ENCODE measurements at places on chromosomes 7 and 10.

DNA sequence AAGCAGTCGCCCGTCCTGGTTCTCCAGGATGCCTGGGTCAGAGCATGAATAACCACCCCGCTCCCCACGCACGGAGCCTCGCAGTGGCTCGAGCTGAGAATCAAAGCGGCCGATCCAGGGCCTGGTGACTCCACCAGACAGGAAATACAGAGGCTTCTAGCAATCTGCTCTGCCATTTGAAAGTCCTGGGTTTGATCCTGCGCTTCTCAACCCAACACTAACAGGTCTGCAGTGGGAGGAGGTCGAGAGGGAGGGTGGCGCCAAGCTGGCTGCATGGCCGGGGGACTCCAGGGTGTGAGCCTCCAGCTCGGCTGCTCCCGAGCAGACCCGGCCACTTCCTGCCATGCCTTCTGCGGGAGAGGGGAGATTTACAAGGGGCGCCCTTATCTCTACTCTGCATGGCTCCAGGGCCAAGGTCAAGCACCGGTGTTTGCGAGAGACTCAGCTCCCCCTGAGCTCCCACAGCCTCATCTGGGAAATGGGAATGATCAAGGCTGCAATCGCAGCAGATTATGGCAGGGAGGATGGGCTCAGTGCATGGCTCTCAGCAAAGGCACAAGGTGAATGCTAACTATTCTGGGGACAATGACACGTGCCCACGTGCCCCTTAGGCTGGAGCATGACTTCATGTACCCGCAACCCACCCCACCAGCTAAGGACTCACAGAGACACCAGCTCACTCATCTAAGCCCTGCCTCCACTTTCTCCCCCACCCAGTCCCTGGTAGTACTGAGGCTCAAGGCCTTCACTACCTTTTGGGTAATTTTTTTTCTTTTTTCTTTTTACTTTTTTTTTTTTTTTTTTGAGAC, 73.9 kb upstream of the TNRC18 start:
- no peak overlapping the region for H3K27ac ChIP-seq
- peaks cover 20% of the 10 kb centered on the region for H3K4me1 ChIP-seq
- H3K27me3 ChIP-seq = no peaks in the 10 kb centered on the region
- H3K4me3 ChIP-seq = no peak overlapping the region
- DNase-seq = peak; percentile 49
- peaks cover 30% of the 10 kb centered on the region for H3K36me3 ChIP-seq

DNA sequence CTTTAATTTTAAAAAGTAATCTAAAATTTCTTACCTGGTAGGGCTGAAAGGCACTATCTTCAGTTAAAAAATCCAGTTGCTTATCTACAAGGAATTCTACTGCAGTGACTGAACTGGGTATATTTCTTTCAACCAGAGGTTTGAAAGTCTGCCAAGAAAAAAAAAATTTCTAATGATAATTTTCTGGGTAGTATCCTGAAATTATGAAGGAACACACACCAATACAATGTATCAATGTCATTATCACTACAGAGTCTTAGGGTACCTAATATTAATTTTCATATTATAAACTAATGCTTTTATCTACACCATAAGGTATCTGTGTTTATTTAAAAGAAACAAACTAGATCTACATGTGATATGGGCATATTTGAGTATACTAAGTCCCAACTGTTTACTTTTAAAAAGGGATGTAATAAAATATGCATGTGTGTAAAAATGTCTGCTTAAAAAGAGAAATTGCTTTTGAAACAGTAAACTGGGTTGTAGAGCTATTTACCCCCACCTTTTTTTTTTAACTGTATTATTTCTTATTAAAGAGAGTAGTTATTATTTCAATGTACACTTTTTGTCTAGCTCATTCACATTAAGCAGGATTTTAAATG, 131.6 kb downstream of the NRBF2 start:
- H3K4me3 ChIP-seq = peak overlapping the region; percentile 87
- peaks cover 2% of the 10 kb centered on the region for H3K4me1 ChIP-seq
- no peaks in the 10 kb centered on the region for H3K36me3 ChIP-seq
- no peak for DNase-seq
- no peaks in the 10 kb centered on the region for H3K27me3 ChIP-seq
- no peak overlapping the region for H3K27ac ChIP-seq

- H3K4me1 ChIP-seq = peaks cover 1% of the 10 kb centered on the region
- no peak for DNase-seq
Observed at GRCh38 chr7:66399566-66399965, 194.4 kb downstream of the TPST1 start.

DNA sequence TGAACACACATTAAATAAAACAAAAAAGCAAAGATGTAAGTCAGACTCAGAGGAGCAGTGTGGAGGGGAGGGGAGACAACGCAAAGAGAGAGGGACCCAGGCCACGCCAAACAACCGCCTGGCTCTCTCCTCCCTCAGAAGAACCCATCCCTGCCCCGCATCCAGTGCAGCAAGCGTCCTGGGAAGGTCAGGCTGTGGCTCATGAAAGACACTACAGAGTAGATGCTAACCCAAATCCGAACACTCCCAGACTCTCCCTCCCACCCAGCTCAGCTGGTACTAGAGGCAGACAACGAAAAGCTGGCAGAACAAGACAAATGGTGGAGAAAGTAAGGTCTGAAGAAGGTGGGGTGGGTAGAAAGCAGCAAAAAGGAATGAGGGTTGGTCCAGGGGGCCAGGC, 39.0 kb downstream of the KCNMA1 start:
- no peaks in the 10 kb centered on the region for H3K27me3 ChIP-seq
- peaks cover 11% of the 10 kb centered on the region for H3K4me1 ChIP-seq
- H3K4me3 ChIP-seq = no peak overlapping the region
- DNase-seq = no peak

- DNase-seq = peak; percentile 96
- peaks cover 11% of the 10 kb centered on the region for H3K4me1 ChIP-seq
- H3K36me3 ChIP-seq = no peaks in the 10 kb centered on the region
- no peak overlapping the region for H3K4me3 ChIP-seq
- peak overlapping the region; percentile 25 for H3K27ac ChIP-seq
Observed at GRCh38 chr7:43164757-43165156, 52.3 kb downstream of the HECW1 start.

- no peak overlapping the region for H3K27ac ChIP-seq
- peaks cover 19% of the 10 kb centered on the region for H3K36me3 ChIP-seq
- H3K27me3 ChIP-seq = no peaks in the 10 kb centered on the region
- H3K4me1 ChIP-seq = peaks cover 16% of the 10 kb centered on the region
Observed at GRCh38 chr10:126911301-126911700, 6.1 kb downstream of the DOCK1 start.

GRCh38 chr10:11345224-11346054, 266.0 kb downstream of the USP6NL start:
- no peak overlapping the region for H3K4me3 ChIP-seq
- peaks cover 9% of the 10 kb centered on the region for H3K27me3 ChIP-seq
- H3K27ac ChIP-seq = no peak overlapping the region
- peak; percentile 4 for DNase-seq
- H3K36me3 ChIP-seq = no peaks in the 10 kb centered on the region
- no peaks in the 10 kb centered on the region for H3K4me1 ChIP-seq

DNA sequence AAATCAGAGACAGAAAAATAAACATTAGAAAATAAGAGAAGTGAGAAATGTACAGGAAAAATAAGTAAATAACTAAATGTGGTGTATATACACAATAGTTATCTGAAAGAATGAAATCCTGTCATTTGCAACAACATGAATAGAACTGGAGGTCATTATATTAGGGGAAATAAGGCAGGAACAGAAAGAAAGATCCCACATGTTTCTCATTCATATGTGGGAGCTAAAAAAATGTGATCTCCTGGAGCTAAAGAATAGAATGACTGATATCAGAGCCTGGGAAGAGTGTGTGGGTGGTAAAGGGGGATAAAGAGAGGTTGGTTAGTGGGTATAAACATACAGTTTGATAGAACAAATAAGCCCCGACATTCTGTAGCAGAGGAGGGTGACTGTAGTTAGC, 27.3 kb downstream of the PLXDC2 start:
- DNase-seq = no peak
- H3K4me3 ChIP-seq = no peak overlapping the region
- H3K27me3 ChIP-seq = no peaks in the 10 kb centered on the region
- H3K36me3 ChIP-seq = no peaks in the 10 kb centered on the region

- DNase-seq = no peak
- H3K27me3 ChIP-seq = no peaks in the 10 kb centered on the region
- H3K27ac ChIP-seq = no peak overlapping the region
- no peaks in the 10 kb centered on the region for H3K36me3 ChIP-seq
- H3K4me1 ChIP-seq = no peaks in the 10 kb centered on the region
- no peak overlapping the region for H3K4me3 ChIP-seq
Observed at GRCh38 chr7:2964208-2964607, 79.5 kb downstream of the CARD11 start.

DNA sequence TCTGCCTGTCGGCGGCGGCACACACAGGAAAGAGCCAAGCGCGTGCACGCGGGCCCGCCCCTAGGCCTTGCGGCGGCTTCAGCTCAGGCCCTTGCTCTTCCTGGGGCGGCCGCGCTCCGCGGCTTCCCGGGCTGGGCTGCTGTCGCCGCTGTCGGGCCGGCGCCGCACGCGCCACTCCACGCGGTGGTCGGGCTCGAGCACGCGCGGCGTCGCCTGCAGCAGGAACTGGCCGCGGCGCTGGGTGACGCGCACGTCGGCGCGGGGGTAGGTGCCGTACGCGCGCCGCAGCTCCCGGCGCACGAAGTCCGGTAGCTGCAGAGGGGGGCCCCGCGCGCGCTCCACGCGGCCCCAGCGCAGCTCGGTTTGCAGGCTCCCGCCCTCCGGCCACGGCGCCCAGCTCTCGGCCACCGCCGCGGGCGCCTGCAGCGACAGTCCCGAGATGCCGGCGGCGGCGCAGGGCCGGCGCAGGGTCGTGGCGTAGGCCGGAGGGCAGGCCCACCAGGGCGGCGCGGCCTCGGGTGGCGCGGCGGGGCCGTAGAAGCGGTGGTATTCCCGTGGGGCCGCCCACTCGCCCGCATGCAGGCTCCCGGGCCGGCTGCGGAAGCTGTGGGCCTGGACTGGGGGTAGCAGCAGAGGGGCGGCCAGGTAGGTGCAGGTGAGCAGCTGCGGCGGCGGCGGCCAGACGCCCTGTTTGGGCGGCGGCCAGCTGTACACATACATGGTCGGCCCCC, 804 bp downstream of the C10orf95 start:
- H3K4me3 ChIP-seq = peak overlapping the region; percentile 93
- no peak overlapping the region for H3K27ac ChIP-seq
- peak; percentile 65 for DNase-seq
- peaks cover 32% of the 10 kb centered on the region for H3K4me1 ChIP-seq
- no peaks in the 10 kb centered on the region for H3K36me3 ChIP-seq
- H3K27me3 ChIP-seq = no peaks in the 10 kb centered on the region

GRCh38 chr10:67695555-67695954, 440 bp downstream of the CTNNA3 start:
- no peaks in the 10 kb centered on the region for H3K36me3 ChIP-seq
- no peaks in the 10 kb centered on the region for H3K4me1 ChIP-seq

- H3K4me3 ChIP-seq = no peak overlapping the region
- H3K36me3 ChIP-seq = peaks cover 60% of the 10 kb centered on the region
- peaks cover 2% of the 10 kb centered on the region for H3K4me1 ChIP-seq
Observed at GRCh38 chr7:130529417-130529816, 37.5 kb downstream of the MEST start.

DNA sequence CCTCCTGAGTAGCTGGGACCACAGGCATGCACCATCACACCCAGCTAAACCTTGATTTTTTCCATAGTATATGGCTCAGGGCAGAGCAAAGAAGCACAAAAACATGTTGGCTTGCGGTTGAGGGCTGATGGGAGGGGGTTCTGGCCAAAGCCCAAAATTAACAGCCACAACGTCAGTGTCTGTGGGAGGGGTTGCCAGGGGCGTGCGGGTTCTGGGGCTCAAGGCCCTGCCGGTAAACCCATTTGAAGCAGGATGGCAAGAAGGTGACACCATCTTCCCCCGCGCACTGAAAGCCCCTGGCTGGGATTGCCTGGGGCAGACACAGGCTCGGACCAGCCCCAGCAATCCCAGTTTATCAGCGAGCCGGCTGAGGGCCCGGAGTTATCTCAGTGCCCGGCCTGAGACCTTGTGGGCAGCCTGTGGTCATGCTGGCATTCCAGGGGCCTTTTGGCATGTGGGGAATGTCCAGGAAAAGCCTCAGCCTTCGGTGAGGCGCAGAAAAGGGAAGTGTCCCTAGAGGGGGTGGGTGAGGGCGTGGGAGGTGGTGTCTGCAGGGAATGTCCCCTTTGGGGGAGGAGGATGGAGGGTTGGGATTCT, 167.7 kb upstream of the TNRC18 start:
- H3K4me1 ChIP-seq = peaks cover 21% of the 10 kb centered on the region
- DNase-seq = peak; percentile 84
- H3K27me3 ChIP-seq = no peaks in the 10 kb centered on the region
- H3K36me3 ChIP-seq = no peaks in the 10 kb centered on the region

DNA sequence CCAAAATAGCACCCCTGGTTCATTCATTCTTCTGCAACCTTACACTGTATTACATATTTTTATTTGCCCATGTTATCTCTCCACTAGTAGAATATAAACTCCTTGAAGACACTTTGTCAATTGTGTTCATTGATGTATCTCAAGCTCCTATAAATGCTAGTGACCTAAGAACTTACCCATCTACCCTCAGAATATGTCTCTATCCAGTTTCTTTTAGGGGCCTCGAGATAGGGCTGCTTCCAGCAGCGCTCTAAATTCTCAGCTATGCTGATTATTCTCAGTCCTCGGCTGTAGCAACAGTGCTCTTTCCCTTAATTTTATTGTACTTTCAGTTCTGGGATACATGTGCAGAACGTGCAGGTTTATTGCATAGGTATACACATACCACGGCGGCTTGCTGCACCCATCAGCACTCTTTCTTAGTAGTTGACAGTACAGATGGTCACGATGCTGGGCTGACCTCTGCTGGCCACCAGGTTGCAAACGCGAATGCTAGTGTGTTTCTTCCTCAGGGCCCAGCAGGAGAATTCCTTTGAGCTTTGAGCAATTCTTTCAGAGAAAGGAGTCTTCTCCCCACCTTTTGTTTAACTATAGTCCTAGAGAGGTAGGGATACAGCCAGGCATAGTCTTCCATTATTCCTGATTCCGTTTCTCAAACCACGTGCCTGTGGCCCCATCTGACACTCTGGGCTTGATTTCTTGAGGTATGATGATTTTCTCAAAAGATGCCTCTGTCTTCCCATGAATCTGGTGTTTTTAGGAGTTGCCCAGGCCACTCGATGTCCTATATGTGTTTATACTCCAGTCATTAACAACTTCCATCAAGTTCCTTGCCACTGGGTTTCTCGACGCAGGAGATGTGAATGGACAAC, 49.1 kb upstream of the CDC14C start:
- no peak for DNase-seq
- H3K27ac ChIP-seq = no peak overlapping the region
- no peaks in the 10 kb centered on the region for H3K36me3 ChIP-seq
- no peaks in the 10 kb centered on the region for H3K27me3 ChIP-seq
- H3K4me3 ChIP-seq = no peak overlapping the region

- H3K36me3 ChIP-seq = no peaks in the 10 kb centered on the region
- no peak for DNase-seq
- no peaks in the 10 kb centered on the region for H3K27me3 ChIP-seq
- no peak overlapping the region for H3K4me3 ChIP-seq
- H3K4me1 ChIP-seq = no peaks in the 10 kb centered on the region
Observed at GRCh38 chr7:95963446-95963990, 191.2 kb downstream of the DYNC1I1 start.

DNA sequence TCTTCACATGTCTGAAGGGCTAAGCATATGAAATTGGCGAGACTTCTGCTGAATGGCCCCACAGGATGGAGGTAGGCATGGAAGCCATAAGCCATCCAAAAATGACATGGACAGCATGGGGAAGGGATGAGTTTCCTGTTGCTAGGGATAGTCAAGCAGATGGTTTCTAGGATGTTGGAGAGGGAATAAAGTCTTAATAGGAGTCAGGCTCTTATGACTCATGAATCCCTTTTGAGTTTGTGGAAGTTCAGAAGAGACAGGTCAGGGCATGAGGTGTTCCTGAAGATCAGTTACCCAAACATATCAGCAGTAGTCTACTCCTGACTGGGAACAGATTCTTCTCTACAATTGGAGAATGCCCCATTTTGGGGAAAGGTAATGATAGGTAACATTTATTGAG, 243.9 kb downstream of the REEP3 start:
- H3K27me3 ChIP-seq = no peaks in the 10 kb centered on the region
- DNase-seq = peak; percentile 41
- H3K4me1 ChIP-seq = peaks cover 3% of the 10 kb centered on the region
- no peak overlapping the region for H3K27ac ChIP-seq
- H3K4me3 ChIP-seq = no peak overlapping the region
